ENCODE measurements at places on chromosomes 7 and 10. TPM values are rescaled to one million over a fixed set of nuclear protein-coding genes. Genes with fewer than 3 reads are reported as not detected.

RADIL gene
- total RNA-seq, result 4.9 TPM

TMEM236 gene
- total RNA-seq, result 1.2 TPM

CREB5 gene
- total RNA-seq, result 53.5 TPM

CASD1 gene
- 79.7 TPM for total RNA-seq

SND1 gene
- 89.8 TPM for total RNA-seq

SYCE1 gene
- total RNA-seq, result not detected
